Skin of body (tissue), 3 donors: ENCODE measurements at places on chromosomes 3 and 15.

GRCh38 chr3:71652781-71653413 lies 69.4 kb upstream of the FOXP1 start:
- peak; percentile 27 for DNase-seq

DNA sequence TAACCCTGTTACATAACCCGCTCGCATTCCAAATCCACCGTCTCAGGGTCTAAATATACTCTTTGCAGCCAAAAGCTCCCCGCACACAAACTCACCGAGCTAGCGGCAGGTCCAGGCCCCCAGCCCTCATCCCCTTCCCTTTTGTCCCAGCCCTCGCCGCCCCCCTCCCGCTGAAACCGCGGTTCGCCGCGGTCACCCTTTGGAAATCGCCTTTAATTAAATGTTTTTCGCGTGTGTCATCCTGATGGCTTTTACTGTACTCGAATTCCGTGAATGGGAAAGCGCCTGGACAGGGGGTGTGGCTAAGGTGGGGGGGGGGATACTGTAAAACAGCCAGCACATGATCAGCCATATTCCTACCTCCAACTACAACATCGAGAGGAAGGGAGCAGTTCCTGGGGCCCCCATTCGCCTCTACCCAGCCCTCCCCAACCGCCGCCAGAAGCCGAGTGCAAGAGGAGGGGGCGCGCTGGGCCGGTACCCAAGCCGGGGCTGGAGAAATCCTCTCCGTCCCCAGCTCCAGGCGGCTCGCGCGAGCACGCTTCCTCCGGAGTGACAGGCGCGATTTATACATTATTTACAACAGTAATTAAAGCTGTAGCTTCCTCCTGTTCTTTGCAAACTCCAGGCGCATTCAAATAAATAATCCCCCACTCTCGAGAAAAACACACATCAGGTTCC lies 1.7 kb downstream of the RORA start:
- DNase-seq: no peak

DNA sequence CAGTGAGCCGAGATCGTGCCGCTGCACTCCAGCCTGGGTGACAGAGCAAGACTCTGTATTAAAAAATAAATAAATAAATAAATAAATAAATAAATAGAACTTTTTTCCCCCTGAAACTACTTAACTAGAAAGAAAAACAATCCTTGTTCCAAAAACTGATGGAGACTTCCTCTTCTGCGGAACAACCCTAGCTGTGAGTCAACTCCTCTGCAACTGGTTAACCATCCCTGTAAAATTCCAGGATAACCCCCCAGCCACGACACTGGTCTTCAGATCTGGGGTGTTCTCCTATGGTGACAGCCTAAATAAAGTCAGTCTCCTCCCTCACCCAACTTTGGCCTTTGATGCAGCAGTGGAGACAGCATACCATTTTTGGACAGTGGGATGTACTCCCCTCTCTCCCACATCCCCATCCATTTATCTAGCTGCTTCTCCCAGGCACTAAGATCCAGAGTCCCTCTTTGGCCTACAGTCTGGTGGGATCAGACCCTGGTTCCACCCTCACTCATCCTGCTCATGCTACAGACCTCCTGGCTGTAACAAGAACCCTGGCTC lies 352.6 kb downstream of the OCA2 start:
- no peak for DNase-seq

GRCh38 chr15:98953000-98953787 lies 54.4 kb downstream of the PGPEP1L start:
- DNase-seq: no peak

DNA sequence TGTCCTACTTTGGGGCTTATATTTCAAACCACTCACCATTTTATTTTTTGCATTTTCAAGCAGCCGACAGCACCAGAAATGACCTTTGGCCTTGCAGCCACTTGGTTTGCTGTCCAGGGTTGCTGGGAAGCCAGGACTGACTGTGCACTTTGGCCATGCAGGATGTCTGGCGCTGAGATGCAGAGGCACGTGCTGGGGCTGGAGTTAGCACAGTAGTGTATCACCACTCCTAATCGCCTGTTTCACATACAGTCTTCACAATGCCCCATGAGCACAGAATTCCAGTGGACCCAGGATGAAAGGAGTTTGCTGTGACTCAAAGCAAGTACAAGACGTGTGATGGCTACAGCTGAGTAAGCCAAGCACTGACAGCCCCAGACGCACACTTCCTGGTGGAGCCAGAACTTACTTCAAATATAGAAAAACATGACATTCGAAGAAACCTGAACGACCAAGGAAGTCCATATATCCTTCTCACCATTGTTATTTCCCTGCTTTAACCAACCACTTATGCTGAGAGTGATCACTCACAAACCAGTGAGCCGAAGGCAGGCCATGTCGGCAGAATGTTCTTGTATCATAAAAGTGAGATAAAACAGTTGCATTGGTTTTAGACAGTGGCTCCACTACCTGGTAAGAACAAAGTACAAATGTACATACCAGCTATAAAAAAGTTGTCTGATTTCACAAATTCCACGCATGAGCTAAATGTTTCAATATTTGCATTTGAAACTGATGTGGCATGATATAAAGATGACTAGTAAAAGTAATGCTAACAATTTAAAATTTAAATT lies 16.0 kb downstream of the OCA2 start:
- DNase-seq: no peak

GRCh38 chr3:105187344-105187743 lies 179.4 kb upstream of the ALCAM start:
- DNase-seq: no peak

- no peak for DNase-seq
Observed at GRCh38 chr3:113034011-113034410, 43.2 kb downstream of the GTPBP8 start.

- no peak for DNase-seq
Observed at GRCh38 chr15:100833417-100834389, 45.9 kb upstream of the ALDH1A3 start.

DNA sequence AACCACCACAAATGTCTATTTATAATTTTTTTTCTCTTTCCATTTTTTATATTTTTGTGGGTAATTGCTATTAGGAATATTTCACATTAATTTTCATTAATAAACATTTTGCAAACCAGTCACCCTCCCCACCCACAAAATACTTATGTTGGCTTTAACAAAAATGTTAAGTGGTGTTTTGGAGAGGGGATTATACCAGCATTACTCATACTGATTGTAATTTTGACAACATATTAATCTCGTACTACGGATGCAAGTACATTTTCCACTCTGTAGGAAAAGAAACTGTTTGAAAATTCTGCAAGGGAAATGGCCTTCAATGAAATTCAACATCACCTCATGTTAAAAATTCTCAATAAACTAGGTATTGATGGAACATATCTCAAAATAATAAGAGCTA lies 58.3 kb downstream of the BCHE start:
- DNase-seq: no peak
